ENCODE measurements at places on chromosomes 7 and 10.
A peak's percentile ranks its signal among the peaks of the same experiment; 100 is the strongest.

DNA sequence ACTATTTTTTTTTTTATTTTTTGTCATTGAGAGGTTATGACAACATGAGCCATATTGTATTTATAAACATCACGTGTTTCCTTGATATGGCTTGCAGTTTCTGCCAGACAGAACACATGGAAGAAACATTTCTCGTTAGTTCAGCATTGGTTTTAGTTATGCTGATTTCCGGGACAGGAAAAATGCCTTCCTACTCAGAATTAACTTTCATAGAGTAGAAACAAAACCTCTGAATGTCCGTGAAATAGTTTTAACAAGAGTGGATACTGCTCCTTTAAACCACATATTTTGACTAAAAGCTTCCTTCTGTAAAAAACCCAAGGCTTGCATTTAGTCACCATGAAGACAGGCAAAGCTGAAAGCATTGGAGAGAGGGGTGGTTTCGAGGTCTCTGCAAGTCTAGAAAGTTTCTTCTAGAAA lies 240.4 kb downstream of the KIAA1217 start:
- DNase-seq: no peak
- no peaks in the 10 kb centered on the region for H3K27me3 ChIP-seq
- H3K4me1 ChIP-seq: peaks cover 4% of the 10 kb centered on the region
- H3K27ac ChIP-seq: peak overlapping the region; percentile 8

GRCh38 chr10:90437452-90437851 lies 420.4 kb downstream of the HTR7 start:
- no peak overlapping the region for H3K4me3 ChIP-seq
- H3K27ac ChIP-seq: no peak overlapping the region
- no peaks in the 10 kb centered on the region for H3K36me3 ChIP-seq
- H3K4me1 ChIP-seq: no peaks in the 10 kb centered on the region
- no peaks in the 10 kb centered on the region for H3K27me3 ChIP-seq

- no peak overlapping the region for H3K4me3 ChIP-seq
- H3K27ac ChIP-seq: no peak overlapping the region
- DNase-seq: no peak
- H3K27me3 ChIP-seq: no peaks in the 10 kb centered on the region
These were observed 94.9 kb downstream of the TMEM130 start for GRCh38 chr7:98774884-98775283.

DNA sequence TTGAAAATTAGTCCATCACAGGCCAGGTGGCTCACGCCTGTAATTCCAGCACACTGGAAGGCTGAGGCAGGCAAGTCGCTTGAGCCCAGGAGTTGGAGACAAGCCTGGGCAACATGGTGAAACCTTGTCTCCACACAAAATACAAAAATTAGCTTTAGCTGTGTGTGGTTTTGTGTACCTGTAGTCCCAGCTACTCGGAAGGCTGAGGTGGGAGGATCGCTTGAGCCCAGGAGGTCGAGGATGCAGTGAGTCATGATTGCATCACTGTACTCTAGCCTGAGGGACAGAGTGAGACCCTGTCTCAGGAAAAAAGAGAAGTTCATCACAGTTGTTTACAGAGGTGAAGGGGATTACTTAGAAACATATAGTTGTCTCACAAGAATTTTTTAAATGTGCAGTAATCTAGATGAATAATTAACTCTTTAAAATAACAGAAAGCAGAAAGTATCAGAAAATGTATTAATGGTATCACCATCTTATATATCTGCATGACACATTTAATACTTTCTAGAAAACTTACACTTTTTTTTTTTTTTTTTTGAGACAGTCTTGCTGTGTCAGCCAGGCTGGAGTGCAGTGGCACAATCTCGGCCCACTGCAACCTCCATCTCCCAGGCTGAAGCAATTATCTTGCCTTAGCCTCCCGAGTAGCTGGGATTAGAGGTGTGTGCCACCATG lies 8.9 kb downstream of the LCOR start:
- no peaks in the 10 kb centered on the region for H3K36me3 ChIP-seq
- H3K4me3 ChIP-seq: no peak overlapping the region
- H3K4me1 ChIP-seq: no peaks in the 10 kb centered on the region
- no peaks in the 10 kb centered on the region for H3K27me3 ChIP-seq

- no peak overlapping the region for H3K4me3 ChIP-seq
- DNase-seq: no peak
- no peaks in the 10 kb centered on the region for H3K36me3 ChIP-seq
- H3K27me3 ChIP-seq: no peaks in the 10 kb centered on the region
- H3K4me1 ChIP-seq: peaks cover 29% of the 10 kb centered on the region
These were observed 99.7 kb downstream of the TNS3 start for GRCh38 chr7:47482013-47482875.

DNA sequence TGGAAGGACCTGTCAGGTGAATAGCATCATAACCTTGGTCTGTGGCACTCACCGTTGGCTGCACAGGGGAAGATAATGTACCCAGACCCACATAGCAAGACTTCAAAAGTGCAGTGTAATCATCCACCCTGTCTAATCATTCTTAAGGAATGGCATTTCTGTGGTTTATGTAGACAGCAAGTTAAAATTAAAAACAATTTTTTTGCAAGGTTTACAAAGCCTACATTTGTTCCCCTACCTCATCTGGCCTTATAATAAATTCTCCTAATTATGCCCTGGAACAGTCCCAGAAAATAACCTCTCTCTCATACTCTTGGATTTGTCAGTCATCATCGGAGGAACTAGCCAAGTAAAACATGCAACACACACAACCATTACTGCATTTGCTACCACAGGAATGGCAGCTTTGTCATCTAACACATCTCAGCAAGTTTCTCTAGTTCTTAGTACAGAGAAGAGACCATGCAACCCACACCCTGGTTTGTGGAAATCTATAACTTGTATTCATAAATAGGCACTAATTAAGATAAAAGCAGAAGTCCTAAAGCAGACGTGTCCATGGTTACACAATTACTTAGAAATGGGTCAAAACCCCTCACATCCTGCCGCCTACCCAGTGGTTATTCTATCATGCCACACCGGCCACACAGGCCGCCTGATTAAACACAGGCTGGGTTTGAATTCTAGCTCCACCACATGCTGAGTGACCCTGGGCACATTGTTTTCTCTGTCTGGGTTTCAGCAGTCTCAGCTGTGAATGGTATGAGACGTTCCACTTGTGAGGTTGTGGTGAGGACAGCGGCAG lies 19.1 kb downstream of the ABLIM1 start:
- no peak overlapping the region for H3K4me3 ChIP-seq
- peaks cover 4% of the 10 kb centered on the region for H3K4me1 ChIP-seq

- H3K27me3 ChIP-seq: no peaks in the 10 kb centered on the region
- H3K4me3 ChIP-seq: no peak overlapping the region
- no peak overlapping the region for H3K27ac ChIP-seq
- no peaks in the 10 kb centered on the region for H3K36me3 ChIP-seq
- no peak for DNase-seq
These were observed 96.6 kb downstream of the PTPRE start for GRCh38 chr10:128003521-128003920.

DNA sequence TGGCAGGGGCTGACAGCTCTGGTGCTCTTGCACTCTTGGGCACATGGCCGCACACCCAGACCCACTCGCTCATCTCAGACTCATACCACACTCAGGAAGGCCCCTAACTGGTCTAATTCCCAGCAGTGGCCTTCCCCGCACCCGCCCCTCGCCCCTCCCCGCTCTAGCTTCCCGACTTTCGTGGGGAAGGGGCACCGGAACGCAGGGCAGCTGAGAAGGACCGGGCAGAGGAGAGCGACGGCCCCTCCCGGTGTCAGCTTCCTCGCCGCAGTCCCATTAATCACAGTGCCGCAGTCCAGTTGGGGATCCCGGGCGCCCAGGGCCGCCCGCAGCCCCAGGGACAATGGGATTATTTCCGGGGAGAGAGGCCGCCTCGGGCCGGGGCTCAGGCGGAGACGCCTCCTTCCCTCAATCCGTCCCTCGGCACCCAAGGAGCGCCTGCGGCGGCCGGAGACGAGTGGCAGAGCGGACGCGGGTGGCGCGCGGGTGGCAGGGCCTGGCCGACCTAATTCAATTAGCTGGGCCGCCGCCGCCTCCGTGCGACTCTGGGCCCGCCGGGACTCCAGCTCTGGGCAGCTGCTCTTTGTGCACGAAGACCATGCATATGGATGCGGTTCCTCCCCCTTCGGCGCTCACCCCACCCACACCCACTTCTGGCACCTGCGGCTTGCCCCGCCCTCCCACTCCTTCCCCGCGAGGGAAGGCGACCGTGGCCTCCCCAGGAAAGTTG lies 7.8 kb upstream of the TLX1 start:
- H3K4me1 ChIP-seq: peaks cover 14% of the 10 kb centered on the region
- peaks cover 33% of the 10 kb centered on the region for H3K27me3 ChIP-seq
- DNase-seq: peak; percentile 28
- no peaks in the 10 kb centered on the region for H3K36me3 ChIP-seq

- no peaks in the 10 kb centered on the region for H3K27me3 ChIP-seq
- no peak overlapping the region for H3K4me3 ChIP-seq
- H3K4me1 ChIP-seq: no peaks in the 10 kb centered on the region
- no peak overlapping the region for H3K27ac ChIP-seq
- no peak for DNase-seq
These were observed 105.7 kb upstream of the CARD11 start for GRCh38 chr7:3149231-3149995.

- H3K27me3 ChIP-seq: no peaks in the 10 kb centered on the region
- H3K27ac ChIP-seq: peak overlapping the region; percentile 37
- H3K4me3 ChIP-seq: no peak overlapping the region
- no peaks in the 10 kb centered on the region for H3K36me3 ChIP-seq
These were observed 3.0 kb upstream of the LIPK start for GRCh38 chr10:88702848-88703597.

- H3K36me3 ChIP-seq: no peaks in the 10 kb centered on the region
- DNase-seq: no peak
- H3K27me3 ChIP-seq: no peaks in the 10 kb centered on the region
- no peak overlapping the region for H3K4me3 ChIP-seq
These were observed 164.0 kb downstream of the CHRM2 start for GRCh38 chr7:137032436-137032835.

GRCh38 chr7:149772241-149772955 lies 990 bp downstream of the ZNF467 start:
- peak overlapping the region; percentile 57 for H3K27ac ChIP-seq
- peak overlapping the region; percentile 53 for H3K4me3 ChIP-seq
- peaks cover 5% of the 10 kb centered on the region for H3K4me1 ChIP-seq
- H3K27me3 ChIP-seq: no peaks in the 10 kb centered on the region
- peak; percentile 27 for DNase-seq

DNA sequence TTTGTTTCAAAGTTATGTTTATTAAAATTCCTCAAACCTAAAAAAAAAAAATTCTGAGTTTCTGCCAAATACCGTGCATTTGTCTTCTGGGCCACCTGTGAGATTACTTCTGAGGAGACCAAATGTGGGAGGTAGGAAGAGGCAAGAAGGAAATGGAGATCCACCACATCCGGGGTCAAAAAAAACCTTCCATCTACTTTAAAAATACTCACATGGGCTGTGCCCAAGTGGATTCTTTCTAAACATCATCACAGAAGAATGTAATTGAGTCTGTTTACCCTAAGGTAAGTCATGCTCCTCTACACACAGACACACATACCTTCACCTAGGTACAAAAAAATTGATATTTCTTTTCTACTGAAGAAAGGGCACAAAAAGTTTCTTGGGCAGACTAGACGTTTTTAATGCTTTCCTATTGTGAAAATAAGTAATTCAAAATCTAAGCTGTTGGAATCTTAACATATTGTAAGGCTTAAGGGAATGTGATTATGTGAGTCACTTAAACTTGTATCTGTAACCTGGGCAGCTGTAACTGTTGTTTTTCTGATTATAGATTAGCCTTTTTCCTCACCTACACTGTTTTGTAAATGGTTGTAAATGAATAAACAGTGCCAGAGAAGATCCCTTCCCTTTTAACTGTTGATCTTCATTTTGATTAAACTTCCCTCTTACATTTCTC lies 19.1 kb upstream of the SPOCK2 start:
- no peak overlapping the region for H3K27ac ChIP-seq
- H3K4me1 ChIP-seq: no peaks in the 10 kb centered on the region
- no peaks in the 10 kb centered on the region for H3K36me3 ChIP-seq
- no peak overlapping the region for H3K4me3 ChIP-seq
- H3K27me3 ChIP-seq: no peaks in the 10 kb centered on the region

DNA sequence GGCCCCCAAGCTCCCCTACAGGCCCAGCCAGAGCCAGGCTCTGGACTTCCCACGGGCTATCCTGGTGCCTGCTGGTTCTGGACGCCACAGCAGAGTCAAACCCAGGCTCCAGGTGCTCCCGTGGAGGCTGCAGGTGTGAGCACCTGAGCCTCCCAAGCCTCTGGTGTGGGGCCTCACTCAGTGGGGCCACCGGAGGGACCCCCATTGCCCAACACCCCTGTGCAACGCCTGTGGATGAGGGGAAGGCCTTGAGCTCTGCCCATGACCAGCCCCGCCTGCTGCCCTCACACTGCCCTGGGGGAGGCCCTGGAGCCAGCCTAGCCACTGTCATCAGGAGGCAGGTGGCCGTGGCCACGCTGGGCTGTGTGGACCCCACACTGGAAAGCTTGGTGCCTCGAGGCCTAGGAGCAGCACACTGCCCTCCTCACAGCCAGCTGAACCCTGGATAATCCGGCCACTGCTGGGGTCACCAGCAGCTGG lies 229.3 kb downstream of the MAD1L1 start:
- H3K27ac ChIP-seq: no peak overlapping the region
- no peaks in the 10 kb centered on the region for H3K27me3 ChIP-seq
- no peak for DNase-seq

- no peak overlapping the region for H3K27ac ChIP-seq
- H3K36me3 ChIP-seq: no peaks in the 10 kb centered on the region
- no peaks in the 10 kb centered on the region for H3K4me1 ChIP-seq
- H3K4me3 ChIP-seq: no peak overlapping the region
- no peaks in the 10 kb centered on the region for H3K27me3 ChIP-seq
These were observed 313.0 kb downstream of the WDR37 start for GRCh38 chr10:1369197-1369596.

GRCh38 chr10:93995598-93996271 lies 2.0 kb downstream of the PLCE1 start:
- H3K4me3 ChIP-seq: peak overlapping the region; percentile 15
- no peak overlapping the region for H3K27ac ChIP-seq
- no peaks in the 10 kb centered on the region for H3K27me3 ChIP-seq
- H3K4me1 ChIP-seq: no peaks in the 10 kb centered on the region
- H3K36me3 ChIP-seq: no peaks in the 10 kb centered on the region

DNA sequence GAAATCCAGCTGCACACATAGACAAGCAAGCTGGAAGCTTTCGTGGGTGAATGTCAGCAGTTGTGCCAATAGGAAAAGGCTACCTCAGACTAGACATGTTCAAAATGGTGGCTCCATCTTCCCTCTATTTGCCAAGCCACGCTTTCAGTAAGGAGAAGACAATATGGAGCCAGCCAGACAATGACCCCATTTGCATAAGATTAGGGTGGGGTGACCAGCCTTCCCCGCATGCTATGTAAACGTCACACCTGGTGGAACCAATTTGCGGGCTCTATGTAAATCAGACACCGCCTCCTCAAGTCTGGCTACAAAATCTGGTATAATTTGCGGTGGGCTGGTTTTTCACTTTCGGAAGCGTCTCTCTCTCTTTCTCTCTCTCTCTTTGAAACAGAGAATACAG lies 297.4 kb upstream of the PCDH15 start:
- no peak overlapping the region for H3K4me3 ChIP-seq
- no peaks in the 10 kb centered on the region for H3K36me3 ChIP-seq

DNA sequence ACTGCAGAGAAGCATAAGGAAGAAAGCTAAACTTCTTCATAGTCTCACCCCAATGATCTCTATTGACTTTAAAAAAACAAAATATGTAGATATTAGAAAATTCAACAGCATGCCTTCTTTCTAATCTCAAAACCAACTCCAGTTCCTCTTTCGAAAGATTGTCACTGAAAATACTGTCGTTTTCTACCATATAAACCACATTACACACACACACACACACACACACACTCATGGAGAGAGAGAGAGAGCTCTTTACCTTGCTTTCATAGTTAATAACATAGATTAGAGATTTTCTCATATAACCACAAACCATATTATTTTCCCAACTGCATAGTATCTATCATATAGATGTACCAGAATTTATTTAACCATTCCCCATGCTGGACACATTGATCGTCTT lies 296.2 kb upstream of the MGMT start:
- no peaks in the 10 kb centered on the region for H3K36me3 ChIP-seq
- no peak for DNase-seq
- no peaks in the 10 kb centered on the region for H3K27me3 ChIP-seq
- no peaks in the 10 kb centered on the region for H3K4me1 ChIP-seq
